ENCODE measurements at places on chromosomes 6 and 20.
A peak's percentile ranks its signal among the peaks of the same experiment; 100 is the strongest.

- no peak for DNase-seq
Measured at GRCh38 chr20:46202766-46203509, 84.8 kb downstream of the CD40 start.

DNA sequence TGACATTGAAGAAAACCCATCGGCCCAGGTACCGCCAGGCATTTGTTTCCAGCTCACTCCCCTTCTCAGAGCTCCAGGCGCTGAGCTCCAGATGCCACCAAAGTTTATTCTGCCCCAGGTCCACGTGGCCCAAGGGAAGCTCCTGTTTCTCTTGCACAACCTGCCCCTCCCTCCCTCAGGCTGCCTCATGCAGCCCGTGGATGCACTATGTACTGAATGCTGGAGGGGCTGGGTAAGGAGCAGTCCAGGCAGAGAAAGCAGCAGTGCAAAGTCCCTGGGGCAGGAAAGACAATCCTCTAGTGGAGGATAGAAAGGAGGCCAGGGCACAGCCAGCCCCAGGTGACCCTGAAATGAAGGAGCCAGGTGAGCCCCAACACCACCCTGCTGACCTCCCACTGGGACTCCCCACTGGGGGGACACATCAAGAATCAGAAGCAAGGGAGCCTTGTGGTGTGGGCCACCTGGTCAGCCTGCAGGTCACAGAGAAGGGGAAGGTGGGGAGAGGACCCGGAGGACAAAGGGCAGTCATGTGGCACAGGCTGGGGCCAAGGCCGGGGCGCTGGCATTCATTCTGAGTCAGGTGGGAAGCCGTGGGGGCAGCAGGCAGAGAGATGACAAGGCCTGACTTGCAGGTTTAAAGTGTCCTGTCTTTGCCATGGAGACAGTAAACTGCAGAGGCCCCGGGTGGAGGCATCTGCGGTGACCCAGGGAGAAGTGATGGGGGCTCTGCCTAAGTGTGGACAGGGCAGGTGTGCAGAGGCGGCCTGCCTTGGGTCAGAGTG is 230.1 kb downstream of the PREX1 start:
- DNase-seq = no peak

DNA sequence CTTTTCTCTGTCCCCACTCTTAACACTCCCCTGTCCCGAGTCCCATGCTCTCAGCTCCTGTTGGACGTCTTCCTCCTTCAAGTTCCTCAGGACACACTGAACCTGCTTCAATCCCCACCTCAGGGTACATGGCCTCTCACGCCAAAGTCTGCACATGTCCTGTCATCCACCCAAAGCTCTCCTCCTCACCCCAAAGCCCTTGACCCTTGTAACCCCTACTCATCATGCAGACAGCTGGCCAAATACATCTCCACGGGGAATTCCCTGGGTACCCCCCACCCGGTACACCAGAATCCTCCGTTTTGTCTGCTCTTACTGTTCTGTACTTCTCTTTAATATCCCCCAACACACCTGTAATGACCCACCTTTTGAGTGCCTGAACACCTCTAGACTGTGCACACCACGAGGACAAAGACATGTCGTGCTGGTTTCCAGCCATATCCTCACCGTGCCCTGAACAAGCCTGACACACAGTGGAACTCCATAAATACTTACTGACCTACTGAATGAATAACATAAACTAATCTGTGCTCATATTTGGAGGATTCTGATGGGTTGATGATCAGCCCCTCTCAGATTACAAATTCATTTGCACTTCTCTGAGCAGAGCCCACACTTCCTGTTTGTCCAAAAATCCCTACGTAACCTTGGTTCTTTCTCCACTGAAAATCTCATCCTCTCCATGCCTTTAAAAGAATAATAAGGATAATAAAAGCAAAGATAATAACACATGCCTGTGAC is 66.8 kb upstream of the EYA2 start:
- no peak for DNase-seq

GRCh38 chr20:41356951-41357350 is 9.7 kb downstream of the EMILIN3 start:
- DNase-seq = no peak

- DNase-seq = no peak
Measured at GRCh38 chr20:32018269-32019155, 8.3 kb downstream of the CCM2L start.

- no peak for DNase-seq
Measured at GRCh38 chr6:108707328-108707976, 140.8 kb upstream of the ARMC2 start.

DNA sequence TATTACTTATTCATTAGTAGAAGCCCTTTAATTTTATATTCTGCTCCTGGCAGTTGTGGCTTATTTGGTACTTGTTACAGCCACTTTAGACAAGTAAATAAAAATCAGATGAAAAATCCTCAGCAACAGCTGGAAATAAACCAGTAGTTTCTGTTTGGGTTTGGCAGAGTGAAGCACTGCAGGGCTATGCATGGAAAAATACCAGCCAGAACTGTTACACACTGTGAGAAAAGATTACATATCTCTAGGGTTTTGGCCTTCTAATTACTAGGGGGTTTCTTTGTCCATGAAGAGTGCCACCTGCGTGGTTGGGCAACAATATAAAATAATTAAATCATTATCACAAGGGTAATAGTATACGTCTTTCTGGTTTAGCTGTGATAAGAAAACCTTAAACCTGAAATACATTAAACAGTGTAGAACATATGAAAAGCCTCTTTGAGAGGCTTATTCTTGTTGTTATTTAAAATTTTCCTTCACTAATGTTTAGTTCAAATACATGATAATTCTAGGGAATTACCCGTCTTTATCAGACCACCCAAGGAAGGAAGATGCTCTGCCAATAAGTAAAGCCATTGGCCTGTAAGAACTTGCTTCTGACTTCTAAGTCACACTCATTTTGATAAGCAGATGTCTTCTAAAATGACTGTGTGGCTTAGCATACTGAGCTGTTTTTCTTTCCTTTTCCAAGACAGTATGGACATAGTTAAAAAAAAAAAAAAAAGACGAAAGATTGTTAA is 320.0 kb upstream of the FLRT3 start:
- DNase-seq = no peak

DNA sequence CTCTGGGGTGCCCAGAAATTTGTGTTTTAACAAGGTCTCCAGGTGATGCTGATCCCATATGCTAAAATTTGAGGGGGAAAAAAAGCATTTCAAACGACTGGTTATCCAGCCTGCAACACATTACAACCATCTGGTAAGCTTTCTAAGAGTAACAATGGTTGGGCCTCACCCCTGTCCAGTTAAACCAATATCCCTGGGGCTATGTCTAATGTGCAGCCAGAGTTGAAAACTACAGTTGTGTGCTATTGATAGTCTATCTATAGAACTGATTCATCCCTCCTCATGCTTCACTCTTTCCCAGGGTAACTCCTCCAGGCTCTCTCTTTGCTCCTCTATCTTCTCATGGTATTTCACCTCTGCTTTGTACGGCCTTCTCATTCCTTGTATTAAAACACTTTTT is 458.3 kb downstream of the MMUT start:
- DNase-seq = no peak

DNA sequence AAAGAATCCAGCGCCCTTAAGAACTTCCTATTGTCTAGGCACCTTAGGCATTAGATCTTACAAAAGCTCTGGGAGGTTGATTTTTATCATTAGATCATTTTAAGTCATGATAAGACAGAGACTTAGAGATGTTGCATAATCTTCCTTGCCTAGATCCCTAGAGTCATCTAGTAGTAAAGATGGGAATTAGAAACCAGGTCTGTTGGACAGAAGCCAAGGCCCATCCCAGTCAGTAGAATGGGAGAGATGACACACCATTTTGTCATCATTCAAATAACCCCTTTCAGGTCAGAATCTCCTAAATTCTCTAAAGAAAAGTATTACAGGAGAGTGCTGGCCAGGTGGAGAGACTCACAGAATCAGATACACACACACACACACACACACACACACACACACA is 579.1 kb downstream of the BMP2 start:
- no peak for DNase-seq

DNA sequence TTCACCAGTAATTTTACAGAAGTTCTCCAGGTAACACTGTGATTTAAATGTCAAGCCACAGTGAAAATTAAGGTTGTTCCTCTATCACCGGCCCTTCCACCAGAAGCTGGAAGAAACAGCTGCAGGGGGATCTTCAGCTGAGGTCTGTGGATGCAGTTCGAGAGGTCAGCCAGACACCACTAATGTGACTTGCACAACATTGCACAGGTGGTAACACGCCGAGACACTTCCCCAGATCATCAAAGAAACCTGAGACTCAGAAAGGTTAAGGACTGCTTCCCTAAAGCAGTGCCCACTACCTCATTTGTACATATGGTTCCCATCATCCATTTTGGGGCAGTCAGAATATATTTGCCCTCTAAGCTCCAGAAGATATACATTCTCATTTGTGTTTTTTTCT is 8.1 kb upstream of the SERPINB9 start:
- peak; percentile 68 for DNase-seq

- no peak for DNase-seq
Measured at GRCh38 chr6:100126790-100127484, 132.9 kb upstream of the MCHR2 start.

DNA sequence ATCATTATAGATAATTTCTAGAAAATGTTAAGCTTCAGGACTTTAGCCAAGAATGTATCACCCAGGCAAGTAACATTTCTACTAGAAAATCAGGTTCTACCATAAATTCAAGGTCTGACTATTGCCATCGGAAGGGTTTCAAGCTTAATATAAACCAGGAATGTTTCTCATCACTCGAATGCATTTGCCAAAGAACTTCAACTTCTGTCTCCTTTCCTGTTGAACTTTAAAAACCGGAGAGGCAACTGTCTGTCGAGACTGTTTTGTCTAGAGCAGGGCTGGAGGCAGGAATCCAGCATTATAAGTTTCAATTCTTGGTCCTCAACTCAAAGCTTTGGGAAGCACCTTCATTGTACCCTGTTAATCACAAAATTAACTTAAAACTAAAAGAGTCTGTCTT is 264.7 kb downstream of the ZNF217 start:
- no peak for DNase-seq

- no peak for DNase-seq
Measured at GRCh38 chr20:15759594-15759993, 813.7 kb downstream of the KIF16B start.

GRCh38 chr20:53021934-53022333 is 49.8 kb downstream of the TSHZ2 start:
- no peak for DNase-seq

DNA sequence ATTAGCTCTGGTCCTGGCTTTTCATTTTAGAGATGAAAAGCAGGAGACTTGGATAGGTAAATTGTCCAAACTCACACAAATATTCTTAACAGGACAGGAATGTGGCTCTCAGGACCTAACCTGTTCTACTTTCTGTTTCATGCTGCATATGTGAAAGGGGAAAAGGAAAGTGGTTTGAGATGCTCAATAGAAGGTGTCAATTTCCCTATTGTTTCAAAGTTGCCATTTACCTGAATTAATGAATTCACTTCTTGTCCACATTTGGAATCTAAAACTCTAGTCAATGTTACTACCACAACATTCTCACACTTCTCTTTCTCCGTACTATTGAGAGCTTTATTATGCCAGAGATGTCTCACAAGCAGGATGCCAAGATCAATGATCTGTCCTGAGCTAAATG is 4.8 kb upstream of the EFHC1 start:
- no peak for DNase-seq
